Activated CD4-positive, alpha-beta T cell treated with anti-CD3 and anti-CD28 coated beads, Interleukin-2, amount 50 U/mL, for 16 hours (primary cell): ENCODE measurements at places on chromosomes 1 and 21.

GRCh38 chr1:159211331-159212136 lies 6.9 kb downstream of the ACKR1 start:
- peak; percentile 57 for DNase-seq

- no peak for DNase-seq
These were observed 9.2 kb upstream of the DENND2D start for GRCh38 chr1:111209622-111210021.

DNA sequence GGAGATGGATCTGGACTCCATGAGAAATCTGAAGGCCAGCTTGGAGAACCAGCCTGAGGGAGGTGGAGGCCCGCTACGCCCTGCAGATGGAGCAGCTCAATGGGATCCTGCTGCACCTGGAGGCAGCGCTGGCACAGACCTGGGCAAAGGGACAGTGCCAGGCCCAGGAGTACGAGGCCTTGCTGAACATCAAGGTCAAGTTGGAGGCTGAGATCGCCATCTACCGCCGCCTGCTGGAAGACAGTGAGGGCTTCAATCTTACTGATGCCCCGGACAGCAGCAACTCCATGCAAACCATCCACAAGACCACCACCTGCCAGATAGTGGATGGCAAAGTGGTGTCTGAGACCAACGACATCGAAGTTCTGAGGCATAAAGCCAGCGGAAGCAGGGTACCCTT lies 601.5 kb upstream of the ZP4 start:
- DNase-seq = no peak

- DNase-seq = no peak
These were observed 14.8 kb upstream of the WASF2 start for GRCh38 chr1:27504588-27505419.

DNA sequence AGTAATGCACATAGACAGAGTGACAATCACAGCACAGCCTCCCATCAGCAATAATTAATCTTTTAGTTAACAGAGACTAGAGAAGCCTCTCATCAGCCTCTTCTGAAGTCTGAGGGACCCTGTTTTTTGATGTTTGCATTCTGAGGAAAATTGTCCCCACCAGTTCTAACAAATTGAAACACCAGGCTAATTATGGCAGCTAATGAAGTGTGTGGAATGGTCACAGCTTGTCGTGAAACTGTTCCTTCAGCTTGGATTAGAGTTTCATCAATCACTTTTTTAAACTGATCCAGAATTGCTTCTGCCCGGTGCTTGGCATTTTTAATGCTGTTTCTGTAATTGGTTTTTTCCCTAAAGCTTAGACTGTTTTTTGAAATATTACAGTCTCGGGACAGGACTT lies 208.0 kb downstream of the SPATA17 start:
- no peak for DNase-seq

GRCh38 chr21:42574234-42575027 lies 60.8 kb downstream of the SLC37A1 start:
- no peak for DNase-seq

DNA sequence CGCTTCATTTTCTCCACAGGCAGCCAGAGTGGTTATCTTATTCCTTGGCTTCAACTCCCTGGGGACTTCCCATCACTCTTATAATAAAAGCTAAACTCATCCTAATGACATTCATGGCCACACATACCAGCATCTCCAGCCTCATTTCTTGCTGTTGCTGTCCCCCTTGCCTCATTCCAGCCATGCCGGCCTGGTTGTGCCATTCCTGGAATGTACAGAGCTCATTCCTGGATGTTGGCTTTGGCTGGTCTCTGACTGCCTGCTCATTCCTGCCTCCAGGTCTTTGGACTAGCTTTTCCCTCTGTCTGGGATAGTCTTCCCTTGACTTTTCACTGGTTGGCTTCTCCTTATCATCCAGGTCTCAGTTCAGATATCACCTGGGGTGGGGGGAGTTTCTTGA lies 2.4 kb upstream of the PEF1 start:
- DNase-seq = no peak

DNA sequence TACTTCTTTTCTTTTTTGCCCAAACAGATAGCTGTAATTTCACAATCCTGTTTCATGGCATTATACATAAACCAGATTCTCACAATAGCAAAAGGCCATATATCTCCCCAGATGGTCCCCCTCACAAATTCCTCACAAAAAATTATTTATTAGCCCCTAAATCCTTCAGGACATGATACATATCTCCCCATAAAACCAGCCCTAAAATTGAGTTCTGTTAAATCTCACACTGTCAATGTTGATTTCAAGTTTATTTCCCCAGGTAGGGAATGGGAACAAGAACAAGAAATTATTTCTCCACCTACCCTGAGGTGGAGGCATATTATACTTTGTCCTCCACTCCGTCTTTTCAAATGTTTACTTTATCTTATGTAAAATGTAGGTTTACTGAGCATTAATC lies 163.4 kb upstream of the CHRM3 start:
- no peak for DNase-seq

GRCh38 chr1:230267338-230268065 lies 158.6 kb downstream of the PGBD5 start:
- DNase-seq = no peak

DNA sequence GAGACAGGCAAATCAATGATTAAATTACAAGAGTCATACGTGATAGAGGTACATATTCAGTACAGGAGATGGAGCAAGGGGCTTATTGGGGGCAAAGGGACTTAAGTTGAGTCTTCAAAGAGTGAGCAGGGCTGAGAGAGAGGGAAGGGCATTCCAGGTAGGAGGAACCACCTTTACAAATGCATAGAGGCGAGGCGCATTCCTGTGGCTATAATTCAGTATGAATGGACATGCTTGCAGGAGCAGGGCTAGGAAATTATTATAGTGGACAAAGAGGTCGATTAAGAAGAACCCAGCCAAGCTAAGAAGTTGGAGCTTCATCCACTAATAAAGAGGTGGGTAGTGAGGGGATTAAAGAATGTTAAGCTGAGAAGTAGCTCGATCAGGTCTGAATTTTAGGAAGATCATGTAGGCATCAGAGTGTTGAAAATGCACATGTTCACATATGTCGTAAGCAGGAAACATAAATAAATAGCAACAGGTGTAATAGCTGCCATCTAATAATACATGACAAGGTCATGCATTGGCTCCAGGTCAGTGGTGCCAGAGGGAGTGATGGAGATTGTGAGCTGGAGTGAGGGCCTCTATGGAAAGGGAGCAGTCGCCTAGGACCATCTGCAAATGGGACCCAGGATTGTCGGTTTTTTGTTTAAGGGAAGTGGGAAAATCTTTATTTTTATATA lies 12.0 kb upstream of the HNRNPU start:
- DNase-seq = no peak

GRCh38 chr1:160169553-160170399 lies 18.4 kb downstream of the ATP1A4 start:
- peak; percentile 32 for DNase-seq

DNA sequence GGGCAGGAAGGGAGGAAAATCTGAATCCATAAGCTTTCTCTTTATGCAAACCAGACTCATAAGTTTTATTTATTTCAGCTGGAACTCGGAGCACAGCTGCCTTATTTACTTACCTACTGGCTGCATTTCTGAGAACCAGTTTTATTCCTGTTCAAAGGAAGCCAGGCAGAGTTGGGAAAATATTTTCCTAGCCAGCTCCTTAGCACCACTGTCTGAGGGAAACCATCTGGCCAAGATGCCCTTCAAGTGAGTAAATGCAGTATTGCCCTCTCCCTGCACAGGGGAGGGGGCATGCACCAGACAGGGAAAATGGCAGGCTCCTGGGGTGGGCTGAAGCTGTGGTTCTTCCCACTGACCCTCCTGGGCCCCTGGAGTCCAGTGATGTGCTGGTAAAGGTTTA lies 28.9 kb upstream of the FMOD start:
- DNase-seq = no peak

DNA sequence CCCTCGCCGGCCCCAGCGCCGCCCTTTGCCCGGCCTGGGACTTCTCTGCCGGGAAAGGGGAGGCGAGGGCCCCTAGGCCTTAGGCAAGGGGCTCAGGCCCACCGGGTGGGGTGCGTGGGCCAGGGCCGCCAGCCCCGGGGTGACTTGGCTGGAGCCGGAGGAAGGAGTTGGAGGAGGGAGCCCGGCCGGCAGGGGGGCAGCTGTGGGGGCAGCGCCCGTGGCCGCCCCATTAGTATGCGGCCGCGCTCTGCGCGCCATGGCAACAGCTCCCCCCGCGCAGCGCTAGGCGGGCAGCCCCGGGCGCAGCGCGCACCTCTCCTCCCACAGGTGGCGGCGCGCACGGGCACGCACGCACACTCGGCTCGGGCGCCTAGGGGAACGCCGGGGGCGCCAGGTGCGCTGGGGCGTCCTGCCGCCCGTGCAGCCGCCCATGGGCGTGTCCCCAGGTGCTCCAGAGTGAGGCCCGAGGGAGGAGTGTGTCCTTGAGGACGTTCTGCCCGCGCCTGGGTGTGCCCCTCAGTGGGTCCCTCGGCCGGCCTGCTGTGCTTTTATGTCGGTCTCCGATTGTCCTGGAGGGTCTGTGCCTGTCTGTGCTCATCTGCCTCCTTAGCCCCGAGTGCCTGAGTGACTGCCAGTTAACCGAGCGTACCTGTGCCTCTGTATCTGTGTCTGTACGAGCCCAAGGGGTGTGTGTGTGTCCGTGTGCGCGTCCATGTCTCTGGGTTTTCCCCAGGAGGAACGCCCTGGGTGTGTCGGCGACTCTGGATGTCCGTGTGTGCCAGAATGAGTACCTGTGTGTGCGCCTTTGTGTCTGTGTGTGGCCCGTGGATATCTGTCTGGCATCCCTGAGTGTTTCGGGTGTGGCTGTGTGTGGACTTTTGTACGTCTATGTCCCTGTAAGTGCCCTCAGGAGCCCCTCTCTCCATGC lies 38.2 kb upstream of the WASF2 start:
- DNase-seq = no peak

DNA sequence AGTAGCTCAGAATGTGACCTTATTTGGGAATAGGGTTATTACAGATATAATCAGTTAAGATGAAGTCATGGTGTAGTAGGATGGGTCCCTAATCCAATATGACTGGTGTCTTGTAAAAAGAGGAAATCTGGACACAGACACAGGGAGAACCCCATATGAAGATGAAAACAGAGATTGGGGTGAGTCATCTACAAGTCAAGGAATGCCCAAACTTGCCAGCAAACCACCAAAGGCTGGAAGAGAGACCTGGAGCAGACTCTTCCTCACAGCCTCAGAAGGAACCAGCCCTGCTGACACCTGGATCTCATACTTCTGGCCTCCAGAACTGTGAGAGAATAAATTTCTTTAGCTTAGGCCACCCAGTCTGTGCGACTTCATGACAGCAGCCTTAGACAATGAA lies 29.9 kb downstream of the KRTAP19-8 start:
- DNase-seq = no peak

DNA sequence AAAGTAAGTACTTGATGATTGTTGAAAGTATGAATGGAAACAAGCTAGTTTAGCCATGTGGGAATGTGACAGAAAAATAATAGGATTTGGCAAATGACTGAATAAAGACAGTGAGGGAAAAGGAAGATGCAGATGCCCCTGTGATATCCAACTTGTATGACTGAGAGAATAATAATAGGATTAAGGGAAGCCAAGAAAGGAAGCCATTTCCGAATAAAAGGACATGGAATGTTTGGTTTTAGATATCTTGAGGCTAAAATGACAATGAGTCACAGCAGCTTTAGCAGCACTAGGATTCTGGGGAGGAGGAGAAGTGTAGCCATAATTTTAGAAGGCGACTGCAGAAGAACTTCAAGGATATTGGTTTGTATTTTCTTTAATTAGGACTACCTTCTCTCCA lies 109.2 kb downstream of the TTLL7 start:
- DNase-seq = no peak

DNA sequence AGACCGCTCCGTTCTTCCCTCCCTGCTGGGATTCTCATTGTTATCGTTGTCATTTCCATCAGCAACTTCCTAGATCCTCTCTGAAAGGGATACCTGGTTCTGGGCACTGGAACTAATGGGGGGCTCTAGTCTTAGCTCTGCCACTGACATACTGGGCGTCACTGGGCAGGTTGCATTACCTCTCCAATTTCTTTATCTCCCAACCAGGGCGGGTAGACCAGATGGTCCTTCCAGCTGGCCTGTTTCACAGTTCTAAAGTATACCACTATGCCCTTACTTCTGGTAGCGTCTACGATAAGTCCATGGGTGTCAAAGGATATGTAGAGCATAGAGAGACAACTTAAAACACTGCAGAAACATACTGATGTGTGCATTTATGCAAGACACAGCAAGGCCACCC lies 1.4 kb downstream of the GPR37L1 start:
- no peak for DNase-seq

DNA sequence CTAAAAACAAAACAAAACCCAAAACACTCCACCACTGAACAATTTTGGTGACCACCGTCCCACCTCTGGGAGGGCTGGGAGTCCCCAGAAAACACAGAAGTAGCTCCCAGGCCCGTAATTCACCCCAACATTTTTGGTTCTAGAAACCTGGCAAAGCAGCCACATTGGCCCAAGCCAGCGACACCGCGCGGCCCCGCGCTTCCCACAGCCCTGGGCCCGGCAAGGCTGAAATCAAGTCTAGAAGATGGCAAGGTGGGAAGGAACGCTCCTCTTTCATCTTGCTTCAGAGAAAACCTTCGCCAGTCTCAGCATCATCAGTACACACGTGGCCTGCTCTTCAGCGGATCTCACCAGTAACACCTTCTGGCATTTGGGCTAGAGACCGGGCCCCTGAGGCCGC lies 35.9 kb upstream of the NID1 start:
- DNase-seq = no peak

- no peak for DNase-seq
These were observed 9.9 kb upstream of the MPL start for GRCh38 chr1:43327549-43328292.

DNA sequence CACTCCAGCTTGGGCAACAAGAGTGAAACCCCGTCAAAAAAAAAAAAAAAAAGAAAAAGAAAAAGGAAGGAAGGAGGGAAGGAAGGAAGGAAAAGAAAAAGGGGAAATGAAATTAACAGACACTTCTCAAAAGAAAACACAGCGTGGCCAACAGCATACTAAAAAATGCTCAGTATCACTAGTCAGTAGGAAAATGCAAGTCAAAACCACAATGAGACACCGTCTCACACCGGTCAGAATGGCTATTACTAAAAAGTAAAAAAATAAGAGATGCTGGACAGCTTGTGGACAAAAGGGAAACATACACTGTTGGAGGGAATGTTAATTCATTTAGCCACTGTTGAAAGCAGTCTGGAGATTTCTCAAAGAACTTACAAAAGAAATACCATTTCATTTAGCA lies 369.5 kb upstream of the BRINP3 start:
- no peak for DNase-seq

DNA sequence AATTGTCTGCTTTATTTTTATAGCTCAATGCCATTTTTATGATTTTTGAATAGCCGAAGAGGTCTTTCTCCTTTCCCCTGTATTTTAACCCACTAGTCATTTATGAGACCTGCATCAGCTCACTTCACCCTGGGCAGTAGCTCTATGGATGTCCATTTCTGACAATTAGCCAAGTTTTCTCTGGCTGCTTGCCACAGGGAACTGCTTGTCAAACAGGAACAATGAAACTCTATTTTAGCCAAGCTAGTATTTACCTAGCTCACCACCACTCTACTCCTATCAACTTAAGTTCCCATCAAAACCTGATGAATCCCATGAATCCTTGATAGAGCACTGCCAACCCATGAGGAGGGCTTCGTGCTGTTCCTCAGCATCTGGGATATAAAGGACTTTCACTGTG lies 406.7 kb downstream of the RWDD3 start:
- no peak for DNase-seq
